ENCODE measurements at places on chromosomes 3 and 15.

DNA sequence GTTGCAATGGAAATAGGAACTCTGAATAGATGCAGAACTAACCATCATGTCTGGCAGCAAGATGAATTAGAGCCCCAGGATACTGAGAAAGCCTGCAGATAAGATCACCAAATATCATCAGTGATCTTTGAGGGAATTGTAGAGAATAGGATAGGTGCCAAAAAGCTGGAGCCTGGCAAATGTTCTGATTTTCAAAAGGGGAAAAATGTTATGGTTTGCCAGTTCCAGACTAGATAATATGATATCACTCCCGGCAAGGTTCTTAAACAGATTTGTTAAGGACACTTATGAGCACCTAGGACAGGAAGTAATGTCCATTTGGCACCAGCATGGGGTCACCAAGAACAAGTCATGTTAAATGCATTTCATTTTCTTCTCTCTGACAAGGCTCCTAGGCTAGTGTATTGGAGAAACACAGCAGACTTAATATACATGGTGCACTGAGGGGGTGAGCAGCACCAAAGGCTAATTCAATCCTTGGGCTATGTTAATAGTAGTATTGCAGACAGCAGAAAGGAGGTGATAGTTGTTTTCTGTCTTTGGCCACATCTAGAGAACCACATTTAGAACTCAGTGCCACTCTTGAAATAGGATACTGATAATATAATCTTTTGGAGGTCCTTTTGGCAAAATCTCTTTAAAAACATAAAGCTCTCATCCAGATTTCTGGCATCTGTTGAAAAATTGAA, 4.8 kb downstream of the SRGAP3 start:
- no peak for DNase-seq

DNA sequence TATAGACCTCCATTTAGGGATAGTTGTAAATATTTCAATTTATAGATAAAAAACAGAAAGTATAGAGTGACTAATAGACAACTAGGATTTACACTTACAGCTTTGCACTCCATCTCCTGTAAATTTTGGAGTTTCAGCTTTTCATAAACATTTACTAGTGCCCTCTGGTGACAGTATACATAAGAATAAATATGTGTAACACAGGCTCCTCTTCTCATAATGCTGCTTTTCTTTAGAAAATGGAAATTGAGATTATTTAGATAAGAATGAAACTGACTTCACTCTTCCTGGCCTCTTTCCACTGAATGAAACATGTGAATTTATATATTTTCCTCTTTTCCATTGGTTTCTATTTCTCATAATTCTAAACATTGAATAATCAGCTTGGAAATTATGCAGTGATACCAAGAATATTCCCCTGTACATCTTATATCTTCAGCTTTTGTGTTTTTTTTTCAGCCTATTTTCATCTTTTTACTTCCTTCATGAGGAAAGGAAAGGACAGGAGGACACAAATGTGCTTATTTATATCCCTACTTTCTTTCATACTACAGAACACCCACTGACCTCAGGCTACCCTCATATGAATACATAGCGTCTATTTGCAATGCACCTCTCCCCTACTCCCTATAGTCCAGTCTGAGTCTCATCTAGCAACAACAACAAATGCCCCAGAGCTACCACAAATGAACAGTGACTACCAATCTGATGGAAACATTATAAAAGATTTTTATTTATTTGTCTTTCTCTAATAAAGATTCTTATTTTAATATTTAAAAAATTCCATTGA, 103.1 kb upstream of the CCDC39 start:
- no peak for DNase-seq

DNA sequence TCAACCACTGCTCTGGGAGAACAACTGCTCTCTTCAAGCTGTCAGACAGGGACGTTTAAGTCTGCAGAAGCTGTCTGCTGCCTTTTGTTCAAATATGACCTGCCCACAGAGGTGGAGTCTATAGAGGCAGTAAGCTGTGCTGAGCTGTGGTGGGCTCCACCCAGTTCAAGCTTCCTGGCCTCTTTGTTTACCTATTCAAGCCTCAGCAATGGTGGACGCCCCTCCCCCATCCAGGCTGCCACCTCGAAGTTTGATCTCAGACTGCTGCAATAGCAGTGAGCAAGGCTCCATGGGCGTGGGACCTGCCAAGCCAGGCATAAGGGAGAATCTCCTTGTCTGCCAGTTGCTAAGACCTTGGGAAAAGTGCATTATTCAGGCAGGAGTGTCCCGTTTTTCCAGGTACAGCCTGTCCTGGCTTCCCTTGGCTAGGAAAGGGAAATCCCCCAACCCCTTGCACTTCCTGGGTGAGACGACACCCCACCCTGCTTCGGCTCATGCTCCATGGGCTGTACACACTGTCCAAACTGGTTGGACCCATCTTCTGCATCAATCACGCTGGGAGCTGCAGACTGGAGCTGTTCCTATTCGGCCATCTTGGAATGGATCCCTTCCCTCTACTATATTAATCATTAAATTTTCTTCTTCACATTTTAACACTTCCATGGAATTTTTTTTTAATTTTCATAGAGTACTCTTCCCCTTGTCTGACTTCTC, 167.0 kb upstream of the UBE2E2 start:
- no peak for DNase-seq

DNA sequence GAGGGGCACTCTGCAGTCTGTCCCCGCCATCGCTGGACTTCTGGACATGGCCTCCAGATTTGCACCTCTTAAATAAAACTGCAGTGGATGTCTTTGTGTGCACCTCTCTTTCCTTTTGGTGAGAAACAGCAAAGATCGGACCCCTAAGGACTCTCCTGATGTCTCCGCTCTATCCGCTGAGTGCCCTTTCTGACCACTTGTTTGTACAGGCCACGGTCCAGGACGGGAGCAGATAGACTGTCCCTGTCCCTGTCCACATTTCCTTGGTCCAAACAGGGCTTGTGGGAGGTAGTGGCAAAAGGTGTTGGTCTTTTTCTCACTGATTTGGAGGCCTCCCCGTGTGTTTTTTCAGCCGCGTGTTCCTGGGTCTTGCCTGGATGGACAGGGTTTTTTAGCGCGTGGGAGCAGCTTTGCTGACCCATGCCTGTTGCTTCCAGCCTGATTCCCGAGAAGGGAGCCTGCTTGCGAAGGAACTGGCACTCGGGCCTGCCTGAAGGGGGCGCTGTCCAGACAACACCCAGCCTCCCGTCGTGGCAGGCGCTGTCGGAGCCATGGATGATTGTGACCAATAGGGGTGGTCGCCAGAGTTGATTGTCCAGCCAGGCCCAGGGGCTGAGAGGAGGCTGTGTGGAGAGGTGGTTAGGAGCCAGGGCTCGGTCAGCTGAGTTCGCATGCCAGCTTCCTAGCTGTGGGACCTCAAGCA, 13.2 kb upstream of the STAB1 start:
- DNase-seq = no peak

GRCh38 chr15:52436981-52437380, 91.7 kb downstream of the MYO5A start:
- DNase-seq = no peak

- no peak for DNase-seq
Measured at GRCh38 chr3:44832032-44832431, 29.7 kb upstream of the TMEM42 start.

DNA sequence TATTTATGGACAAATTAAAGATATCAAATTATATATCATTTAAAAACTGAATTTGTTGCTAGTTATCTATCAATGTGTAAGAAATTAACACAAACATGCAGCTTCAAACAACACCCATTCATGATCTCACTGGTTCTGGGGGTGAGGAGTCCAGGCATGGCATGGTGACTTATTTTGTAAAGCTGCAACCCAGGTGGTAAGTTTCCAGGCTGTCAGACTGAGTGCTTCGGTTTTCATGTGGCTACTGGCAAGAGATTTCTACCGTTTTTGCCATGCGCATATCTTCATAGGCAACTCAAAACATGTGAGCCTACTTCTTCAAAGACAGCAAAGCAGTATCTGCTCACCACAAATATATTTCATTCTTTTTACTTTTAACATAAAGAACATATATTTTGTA, 364.3 kb upstream of the BCHE start:
- DNase-seq = no peak
